ENCODE measurements at places on chromosomes 6 and 20.

- DNase-seq = no peak
These were observed 45.8 kb downstream of the QKI start for GRCh38 chr6:163460307-163460782.

- DNase-seq = no peak
These were observed 77.5 kb downstream of the ATXN1 start for GRCh38 chr6:16683641-16684194.

DNA sequence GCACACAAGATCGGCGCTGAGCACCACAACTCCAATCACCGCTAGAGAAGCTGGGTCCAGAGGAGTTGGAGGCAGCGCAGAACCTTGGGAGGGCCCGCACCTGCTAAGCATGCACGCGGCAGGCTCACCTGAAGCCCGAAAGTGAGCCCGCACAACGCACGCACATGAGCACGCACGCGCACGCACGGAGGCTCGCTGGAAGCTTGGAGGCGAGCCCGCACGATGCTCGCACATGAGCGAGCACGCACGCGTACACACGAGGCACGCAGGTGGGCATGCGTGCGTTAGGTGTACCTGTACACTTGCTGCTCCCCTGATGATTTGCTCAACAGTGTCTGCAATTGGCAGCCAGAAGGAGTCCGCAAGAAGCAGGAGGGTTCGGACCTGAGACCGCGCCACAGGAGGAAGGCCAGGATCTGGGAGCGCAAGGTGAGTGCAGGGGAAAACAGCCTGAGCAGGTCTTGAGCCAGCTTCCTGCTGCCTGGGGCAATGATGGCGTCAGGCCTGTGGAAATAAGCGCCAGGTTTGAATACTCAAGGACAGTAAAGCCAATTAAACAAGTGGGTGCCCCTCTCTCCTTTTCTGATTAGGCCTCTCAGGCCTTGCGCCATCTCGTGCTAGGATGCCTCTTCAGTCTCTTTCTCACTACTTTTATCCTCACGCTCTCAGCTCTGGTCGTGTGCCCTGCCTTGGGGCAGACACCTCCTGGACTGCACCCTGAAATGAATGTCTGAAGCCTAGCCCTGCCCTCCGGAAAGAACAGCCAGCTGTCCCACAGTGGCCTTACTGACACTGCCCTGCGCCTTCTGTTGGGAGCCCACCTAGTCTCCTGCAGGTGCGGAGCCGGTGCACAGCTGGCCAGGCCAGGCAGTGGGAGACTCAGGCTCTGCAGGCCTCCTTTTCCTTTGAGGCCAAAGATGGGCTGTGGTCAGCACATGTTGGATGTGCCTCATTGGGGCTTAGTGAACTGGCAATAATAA lies 340.4 kb downstream of the CDC5L start:
- DNase-seq = no peak

GRCh38 chr20:56755201-56755600 lies 126.1 kb downstream of the TFAP2C start:
- no peak for DNase-seq

DNA sequence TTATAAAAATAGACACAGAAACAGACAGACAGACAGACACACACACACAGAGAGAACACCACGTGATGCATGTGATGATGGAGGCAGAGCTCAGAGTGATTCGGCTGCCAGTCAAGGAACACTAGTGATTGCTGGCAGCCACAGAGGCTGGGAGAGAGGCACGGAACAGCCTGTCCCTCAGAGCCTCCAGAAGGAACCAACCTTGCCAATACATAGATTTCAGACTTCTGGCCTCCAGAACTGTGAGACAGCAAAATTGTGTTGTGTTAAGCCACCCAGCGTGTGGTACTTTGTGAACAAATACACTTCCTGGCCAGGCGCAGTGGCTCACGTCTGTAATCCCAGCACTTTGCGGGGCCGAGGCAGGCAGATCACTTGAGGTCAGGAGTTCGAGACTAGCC lies 9.5 kb upstream of the PARD6B start:
- DNase-seq = no peak

DNA sequence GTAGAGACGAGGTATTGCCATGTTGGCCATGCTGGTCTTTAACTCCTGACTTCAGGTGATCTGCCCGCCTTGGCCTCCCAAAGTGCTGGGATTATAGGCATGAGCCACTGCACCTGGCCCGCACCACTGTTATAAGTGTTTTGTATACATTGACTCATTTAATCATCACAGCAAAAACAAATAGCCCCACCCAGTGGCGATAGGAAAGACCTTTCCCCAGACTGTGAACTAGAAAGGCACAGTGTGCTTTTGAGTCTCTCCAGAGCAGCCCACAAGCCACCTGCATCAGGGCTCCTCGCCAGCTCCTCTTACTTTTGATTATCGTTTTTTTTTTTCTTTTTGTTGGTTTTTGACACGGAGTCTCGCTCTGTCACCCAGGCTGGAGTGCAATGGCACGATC lies 27.9 kb upstream of the ZFP64 start:
- no peak for DNase-seq

Data from stimulated activated CD8-positive, alpha-beta memory T cell treated with anti-CD3 and anti-CD28 coated beads, Interleukin-15, amount 100 ng/mL, for 1 hour (primary cell).